ENCODE measurements at places on chromosomes 2 and 18.

GRCh38 chr2:205994344-205994743 lies 91.6 kb downstream of the INO80D start:
- no peak for DNase-seq

- DNase-seq, result no peak
Observed at GRCh38 chr2:65885266-65885665, 452.9 kb upstream of the SPRED2 start.

DNA sequence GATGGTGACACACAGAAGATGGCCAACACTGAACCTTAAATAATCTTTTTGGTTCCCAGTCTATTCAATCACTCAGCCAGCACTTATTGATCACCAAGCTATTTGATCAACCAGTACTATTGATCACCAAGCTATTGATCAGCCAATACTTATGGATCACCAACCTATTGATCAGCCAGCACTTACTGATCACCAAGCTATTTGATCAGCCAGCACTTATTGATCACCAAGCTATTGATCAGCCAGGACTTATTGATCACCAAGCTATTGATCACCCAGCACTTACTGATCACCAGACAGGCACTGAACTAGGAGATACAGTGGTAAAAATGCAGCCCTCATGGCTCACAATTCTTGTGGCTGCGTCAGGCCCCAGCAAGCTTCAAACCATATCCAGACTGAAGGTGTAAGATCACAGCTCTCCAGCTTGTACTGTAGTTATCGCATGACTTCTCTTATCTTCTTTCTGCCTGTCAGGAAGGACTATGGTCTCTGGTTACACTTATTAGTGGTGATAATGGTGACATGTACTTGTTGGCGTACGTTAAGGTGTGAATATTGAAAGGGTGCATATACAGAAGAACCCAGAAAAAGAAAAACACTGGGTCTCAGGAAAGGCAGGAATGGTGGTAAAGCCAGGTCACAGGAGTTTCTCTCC lies 18.4 kb upstream of the B3GNT2 start:
- no peak for DNase-seq

DNA sequence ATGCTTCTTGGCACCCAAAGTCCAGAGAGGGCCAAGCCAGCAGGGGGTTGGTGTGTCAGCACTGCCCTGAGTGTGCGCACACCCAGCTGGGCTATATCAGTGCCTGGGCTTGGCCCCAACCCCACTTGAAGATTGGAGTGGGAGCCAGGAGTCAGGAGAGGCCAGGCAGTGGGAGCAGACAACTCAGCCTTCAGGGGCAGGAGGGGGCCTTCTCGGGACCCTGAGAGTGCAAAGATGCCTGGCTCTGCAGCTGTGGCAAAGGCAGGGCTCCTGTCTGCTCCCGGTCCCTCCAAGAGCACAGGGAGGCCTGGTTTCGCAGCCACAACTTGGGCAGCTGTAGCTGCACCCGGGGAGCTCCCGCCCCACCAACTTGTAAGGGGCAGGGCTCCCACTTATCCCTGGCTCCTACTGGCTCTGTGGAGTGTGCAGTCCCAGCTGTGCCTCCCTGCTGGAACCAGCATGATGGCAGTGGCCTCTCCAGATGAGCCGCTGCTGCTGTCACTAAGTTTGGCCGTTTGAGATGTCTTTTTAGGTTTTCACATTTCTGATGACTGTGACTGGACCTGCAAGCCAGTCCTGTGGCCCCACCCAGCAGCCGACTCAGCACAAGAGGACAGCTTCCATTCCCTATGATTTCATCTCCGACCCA lies 148.8 kb upstream of the HS6ST1 start:
- DNase-seq, result no peak

- no peak for DNase-seq
Observed at GRCh38 chr18:54415086-54415485, 57.4 kb downstream of the C18orf54 start.

GRCh38 chr2:143852759-143853158 lies 667.2 kb downstream of the ZEB2 start:
- no peak for DNase-seq

DNA sequence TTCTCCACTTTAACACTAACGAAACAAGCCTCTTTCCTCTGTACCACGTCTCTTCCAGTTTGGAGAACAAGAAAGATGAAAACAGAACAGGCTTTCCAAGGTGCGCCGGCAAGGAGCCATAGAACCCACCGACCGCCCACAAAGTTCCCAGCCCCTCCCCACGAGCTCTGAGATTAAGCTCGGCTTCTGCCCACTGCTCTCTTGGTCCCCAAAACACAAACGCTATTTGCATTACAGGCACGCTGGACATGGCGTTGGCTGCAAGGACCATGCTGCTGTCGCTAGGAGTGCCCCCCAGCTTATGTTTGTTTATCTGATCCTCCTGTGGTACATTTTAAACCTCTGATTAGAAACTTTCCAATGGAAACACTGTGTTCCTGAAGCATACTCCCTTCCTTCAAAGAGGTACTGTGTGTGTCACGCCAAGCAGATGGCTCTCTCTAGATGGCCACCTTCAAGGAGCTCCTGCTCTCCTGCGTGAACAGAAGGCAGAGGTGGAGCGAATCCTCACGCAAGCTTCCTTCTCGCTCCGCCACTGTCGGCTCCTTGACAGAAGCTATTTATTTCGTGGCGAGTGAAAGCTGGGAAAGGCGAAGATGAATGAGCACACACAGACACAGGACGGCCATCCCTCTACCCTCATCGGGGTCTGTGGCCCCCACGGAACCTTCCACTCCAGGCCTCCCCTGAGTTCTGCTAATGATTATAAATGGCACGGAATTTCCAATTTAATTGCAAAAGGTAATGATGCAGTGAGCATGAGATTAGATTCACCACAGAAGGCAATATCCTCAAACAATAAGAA lies 166.2 kb downstream of the EIPR1 start:
- no peak for DNase-seq

GRCh38 chr18:32598144-32598543 lies 127.5 kb upstream of the GAREM1 start:
- DNase-seq, result no peak

GRCh38 chr2:174924061-174924693 lies 81.0 kb downstream of the CHN1 start:
- DNase-seq, result no peak

GRCh38 chr2:229443546-229444268 lies 172.6 kb upstream of the PID1 start:
- DNase-seq, result no peak

- no peak for DNase-seq
Observed at GRCh38 chr18:10995550-10995949, 153.8 kb downstream of the PIEZO2 start.

Data from left renal pelvis (tissue), 4 donors.